EL (cell line): ENCODE measurements at places on chromosomes 7 and 10.
A peak's percentile ranks its signal among the peaks of the same experiment; 100 is the strongest.

DNA sequence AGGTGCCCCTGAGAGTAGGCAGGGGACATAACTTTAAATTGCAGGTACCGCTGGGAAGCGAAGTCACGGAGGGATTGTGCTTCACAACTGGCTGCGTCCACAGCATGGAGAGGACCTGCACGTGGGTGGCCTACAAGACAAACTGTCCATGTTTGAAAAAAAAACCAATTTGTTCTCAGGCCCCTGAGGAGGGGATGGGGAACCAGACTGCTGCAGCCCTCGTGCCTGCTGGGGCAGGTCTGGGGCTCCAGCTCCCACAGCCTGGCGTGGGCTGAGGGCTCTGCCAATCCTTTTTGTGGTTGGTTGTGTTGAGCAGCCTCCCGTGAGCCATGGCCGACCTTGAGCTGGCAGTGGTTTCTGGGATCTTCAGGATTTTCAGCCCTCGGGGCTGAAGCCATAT is 9.7 kb downstream of the SFRP5 start:
- no peak for DNase-seq

DNA sequence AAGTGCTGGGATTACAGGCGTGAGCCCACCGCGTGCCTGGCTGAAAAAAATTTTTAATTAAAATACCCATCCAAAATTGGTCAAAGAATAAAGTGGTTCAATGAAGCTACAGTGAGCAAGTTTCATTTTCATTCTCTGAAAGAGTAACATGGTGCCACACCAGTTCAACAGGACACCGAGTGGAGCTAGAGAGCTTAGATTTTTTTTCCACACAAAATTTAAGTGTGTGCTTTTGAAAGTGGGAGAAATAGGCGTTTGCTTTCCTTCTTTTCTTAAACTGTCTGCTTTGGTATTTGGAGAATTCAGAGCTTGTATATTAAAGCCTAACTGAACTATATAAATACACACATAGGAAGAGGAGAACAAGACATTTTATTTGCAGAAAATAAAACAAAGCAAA is 43.4 kb downstream of the BPGM start:
- peak; percentile 66 for DNase-seq

DNA sequence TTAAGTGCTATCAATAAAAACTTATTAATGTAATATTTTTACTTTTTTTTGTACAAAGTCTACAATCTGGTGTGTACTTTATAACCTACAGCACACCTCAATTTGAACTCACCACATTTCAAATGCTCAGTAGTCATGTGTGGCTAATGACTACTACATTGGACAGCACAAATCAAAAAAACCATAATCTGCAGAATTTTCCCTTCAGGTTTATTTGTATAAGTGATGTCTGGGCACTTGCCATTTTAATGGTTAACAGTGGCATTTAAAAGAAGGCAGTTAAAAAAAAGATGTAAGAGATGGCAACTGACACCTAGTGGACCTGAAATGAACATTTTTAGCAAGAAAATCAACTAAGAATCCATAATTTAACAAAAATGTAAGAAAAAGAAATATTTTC is 124.6 kb upstream of the NRBF2 start:
- DNase-seq = no peak

- DNase-seq = no peak
Observed at GRCh38 chr7:117718116-117718835, 155.0 kb downstream of the CTTNBP2 start.

DNA sequence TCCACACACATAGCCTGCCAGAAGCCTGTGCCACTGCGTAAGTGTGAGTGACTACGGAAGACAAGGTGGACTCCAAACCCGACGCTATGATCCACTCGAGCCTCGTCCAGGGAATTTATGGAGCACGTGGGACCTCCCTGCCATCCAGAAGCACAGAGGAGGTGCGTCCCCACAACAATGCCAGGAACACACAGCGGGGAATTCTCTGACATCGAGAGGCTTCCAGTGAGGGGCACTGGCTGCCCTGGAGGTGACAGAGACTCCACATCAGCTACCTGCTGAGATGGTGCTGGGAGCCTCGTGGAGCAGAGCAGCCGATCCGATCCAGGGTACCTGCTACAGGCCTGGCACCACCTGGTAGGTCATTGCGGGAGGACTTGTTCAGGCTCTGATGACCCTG is 72.2 kb upstream of the INSIG1 start:
- DNase-seq = no peak

DNA sequence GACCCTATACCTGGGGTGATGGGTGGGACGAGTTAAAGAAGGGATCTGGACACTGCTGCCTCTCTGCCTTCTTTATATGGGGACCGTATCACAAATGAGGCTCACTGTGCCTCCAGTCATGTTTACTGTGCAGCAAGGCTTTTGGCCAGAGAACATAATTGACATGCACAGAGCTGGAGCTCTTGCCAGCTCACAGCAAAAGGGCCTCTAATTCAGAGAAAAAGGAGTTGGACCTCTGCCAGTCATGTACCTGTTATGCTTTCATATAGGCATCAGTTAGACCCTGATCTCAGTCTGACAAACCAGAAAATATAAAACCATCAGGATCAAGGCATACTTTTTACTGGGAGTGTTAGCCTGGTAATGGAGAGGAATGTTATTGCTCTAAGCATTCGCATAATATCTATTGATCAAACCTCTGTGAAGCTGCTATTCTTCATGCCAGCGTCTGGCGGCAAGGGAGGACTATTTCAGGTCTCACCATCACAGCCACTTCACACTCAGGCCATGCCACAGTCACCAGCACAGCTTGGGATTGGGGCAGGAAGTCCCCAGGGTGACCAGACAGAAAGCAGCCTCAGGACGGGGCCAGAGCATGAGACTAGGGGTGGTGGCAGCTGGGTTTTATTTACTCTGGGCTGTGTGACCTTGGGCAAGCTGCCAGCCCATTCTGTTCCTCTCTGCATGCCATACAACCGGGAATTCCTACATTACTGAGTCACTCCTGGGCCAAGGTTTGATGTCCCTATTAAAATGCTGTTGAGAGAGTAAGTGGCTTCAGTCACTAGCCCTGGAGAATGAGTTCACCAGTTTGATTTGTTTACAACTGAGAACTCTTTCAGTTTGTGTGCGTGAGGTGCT is 90.1 kb downstream of the NPSR1 start:
- DNase-seq = peak; percentile 92

DNA sequence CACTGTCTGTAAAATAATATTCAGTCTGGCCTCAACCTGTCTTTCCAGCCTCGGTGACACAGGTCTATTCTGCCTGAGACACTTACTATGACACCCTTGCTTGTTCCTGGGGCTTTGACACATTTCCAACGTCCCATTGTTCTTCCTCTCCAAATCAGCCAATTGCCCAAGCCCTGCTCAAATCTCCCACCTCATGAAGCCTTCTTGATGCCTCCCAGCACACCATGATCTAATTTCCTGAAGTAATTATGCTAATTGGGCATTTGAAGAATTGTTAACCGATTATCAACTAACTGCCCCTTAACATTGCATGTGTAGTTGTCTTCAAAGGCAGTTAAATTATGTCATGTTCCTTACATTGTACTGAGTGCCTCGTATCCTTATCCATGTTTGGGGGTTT is 33.1 kb downstream of the CAV1 start:
- DNase-seq = no peak

- no peak for DNase-seq
Observed at GRCh38 chr10:99766302-99766681, 16.1 kb upstream of the ABCC2 start.

DNA sequence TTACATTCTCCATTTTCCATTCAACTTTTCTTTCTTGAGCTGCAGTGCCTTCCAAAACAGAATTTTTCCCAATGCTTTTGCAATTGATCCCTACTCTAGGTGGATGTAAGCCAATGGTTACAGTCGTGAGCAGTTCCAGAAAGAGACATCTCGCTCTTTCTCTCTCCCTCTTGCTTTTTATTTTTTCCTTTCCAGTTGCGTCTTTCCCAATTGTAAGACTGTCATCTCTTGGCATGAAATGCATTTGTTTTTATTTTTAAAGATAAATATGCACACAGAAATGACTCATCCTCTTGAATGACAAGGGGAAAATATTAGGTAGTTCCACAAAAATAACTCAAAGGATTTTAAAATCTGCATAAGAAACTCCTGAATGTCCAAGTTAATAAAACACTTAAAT is 25.1 kb downstream of the GLI3 start:
- DNase-seq = no peak
